ENCODE measurements at places on chromosomes 12 and 14. TPM values are rescaled to one million over a fixed set of nuclear protein-coding genes. Genes with fewer than 3 reads are reported as not detected.

DNA sequence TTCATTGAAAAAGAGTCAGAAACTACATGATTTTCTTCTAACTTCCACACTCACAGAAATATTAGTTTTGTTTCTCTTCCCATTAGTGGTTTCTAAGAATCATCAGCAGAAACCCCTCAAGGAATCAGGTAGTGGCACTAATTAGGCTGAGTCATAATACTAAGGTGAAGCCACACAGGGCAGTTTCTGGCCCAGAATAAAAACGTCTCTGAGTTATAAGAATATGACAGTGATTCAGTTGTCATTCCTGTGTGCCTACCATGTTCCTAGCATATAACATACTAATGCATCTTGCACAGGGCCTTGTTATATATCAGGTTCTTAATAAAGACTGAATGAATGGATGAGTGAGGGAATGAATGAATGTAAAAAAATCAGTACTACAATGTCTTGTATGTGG is 206.0 kb upstream of the PLEKHG7 start:
- no peak for DNase-seq

DNA sequence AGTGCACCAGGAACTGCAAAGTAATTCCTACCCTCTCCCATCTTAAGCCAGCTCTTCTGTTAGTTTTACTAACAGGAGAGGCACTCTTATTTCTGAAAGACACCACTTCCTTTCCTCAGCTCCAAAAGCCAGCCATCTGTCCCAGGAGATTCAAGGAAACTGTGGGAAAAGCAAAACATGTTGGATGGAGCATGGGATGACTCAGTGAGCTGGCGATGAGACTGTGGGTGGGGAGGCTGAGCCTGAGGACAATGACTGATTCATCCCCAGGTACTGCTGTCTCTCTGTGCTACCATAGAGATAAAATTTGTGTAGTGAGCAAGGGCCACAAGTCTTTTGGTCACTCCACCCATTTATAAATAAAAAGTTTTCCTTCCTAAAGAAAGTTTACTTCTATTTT is 141.4 kb downstream of the MYRFL start:
- DNase-seq, result no peak

NYNRIN gene
- 0.12 TPM for total RNA-seq

GRCh38 chr12:7934889-7935492 is 996 bp downstream of the SLC2A3 start:
- DNase-seq, result no peak

GRCh38 chr12:117501076-117501869 is 139.8 kb upstream of the NOS1 start:
- DNase-seq, result no peak

PPP4R4 gene
- 0.35 TPM for total RNA-seq

DNA sequence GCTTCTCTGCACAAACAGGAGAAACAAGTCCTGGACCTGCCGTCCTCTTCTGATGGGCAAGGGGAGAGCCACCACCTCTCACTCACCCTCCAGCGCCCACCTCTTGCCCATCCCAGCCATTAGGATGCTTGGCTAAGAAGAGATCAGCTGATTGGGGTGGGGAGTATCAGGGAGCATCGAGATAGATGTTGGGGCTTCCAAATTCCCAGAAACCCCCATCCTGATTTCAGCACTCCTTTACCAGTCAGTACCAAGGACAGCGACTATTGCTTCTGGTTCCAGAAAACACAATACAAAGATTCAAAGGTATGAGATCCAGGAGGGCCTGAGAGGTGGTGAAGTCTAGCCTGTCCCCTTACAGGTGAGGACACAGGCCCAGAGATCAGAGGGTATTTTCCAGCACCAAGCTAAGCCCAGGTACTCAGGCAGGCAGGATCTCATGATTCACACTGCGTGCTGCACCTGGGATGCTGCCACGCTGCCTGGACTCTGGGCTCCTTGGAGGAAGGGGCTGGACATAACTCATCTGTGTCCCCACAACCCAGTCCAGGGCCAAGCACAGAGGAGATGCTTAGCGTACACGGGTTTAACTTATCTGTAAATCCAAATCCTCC is 76.6 kb downstream of the TUNAR start:
- DNase-seq, result peak; percentile 6

GRCh38 chr12:118136559-118137003 is 657 bp downstream of the PEBP1 start:
- DNase-seq, result no peak

DNA sequence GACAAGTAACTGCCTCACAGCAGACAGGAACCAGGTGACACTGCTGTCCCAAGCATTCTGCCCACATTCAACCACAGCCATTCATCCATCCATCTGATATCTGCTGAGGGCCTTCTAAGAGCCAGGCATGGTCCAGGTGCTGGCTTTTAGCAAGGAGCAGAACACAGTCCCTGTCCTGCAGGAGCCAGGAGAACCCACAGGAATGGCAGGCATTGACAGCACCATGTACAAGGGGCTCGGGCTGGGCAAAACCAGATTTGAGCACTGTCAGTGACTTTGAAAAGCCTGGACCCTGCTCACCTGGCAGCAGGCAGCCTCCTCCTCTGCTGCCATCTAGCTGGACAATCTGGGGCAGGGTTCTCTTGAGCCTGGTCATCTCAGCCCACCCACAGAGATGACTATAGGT is 137.0 kb downstream of the ZFP36L1 start:
- DNase-seq, result peak; percentile 12

GRCh38 chr14:24057271-24057670 is 5.5 kb downstream of the CARMIL3 start:
- DNase-seq, result no peak

LALBA gene
- total RNA-seq, result not detected

DNA sequence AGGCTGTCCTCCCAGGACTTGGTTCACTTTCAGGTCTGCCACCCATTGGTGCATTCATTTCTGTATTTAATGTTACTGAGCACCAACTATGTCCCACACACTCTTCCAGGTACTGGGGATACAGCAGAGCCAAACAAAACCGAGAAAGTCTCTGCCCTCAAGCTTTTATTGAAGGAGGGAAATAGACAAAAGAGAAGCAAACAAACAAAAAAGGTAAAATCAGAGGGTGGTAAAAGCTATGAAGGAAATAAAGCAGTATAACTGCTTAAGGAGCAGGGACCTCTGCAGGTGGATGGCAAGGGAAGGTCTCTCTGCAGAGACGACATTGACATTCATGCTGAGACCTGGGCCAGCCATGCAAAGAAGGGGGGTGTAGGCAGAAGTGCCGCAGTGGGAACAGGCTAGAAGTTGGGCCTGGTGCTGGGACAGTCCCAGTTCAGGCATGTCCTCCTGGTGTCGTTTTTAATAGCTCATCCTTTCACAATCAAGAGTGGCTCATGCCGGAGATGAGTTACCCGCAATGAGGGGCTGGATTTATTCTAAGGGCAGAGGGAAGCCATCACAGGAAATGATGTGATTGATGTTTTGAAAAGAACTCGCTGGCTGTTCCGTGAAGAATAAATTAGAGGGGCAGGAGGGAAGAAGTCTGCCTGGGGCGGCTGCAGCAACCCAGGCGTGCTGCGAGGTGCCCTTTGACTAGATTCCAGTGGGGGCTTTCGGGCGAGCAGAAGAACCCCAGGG is 72.8 kb downstream of the IRF2BPL start:
- DNase-seq, result peak; percentile 76

SIVA1 gene
- 70.0 TPM for total RNA-seq

CLEC4A gene
- total RNA-seq, result not detected

- DNase-seq, result no peak
Measured at GRCh38 chr14:69355607-69356281, 42.4 kb downstream of the ERH start.

DNA sequence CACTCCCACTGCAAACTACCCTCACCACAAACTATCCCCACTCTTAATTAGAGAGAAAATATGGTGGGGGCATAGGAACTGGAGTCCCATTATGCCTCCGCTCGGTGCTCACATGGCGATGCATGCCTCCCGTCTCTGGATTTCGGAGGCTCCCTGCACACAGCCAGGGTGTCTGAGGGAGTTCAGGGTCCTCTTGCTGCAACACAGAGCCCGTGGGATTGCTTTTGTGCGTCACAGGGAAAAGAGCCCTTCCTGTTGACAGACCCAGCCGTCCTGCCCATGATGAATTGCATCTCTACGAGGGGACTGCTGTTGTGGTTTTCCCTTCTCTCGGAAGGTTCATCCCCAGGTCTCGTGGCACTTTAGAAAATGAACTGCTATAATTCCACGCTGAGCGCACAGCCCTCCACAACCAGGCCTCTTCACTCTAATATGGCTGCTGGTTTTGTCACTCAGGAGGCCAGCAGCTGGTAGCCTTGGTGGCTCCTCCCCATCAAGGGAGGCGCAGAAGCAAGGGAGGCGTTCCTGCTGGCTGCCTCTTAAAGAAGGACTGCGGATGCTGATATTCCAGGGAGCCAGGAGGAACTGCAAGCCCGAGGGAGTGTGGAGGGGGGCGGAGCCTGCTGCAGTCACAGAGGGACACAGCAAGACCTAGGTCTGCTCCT is 158.0 kb downstream of the KCNA5 start:
- no peak for DNase-seq

GRCh38 chr14:95487669-95488084 is 28.8 kb downstream of the SYNE3 start:
- no peak for DNase-seq

GRCh38 chr14:98954349-98955000 is 317.5 kb downstream of the BCL11B start:
- DNase-seq, result no peak

- DNase-seq, result no peak
Measured at GRCh38 chr12:90627180-90627896, 327.6 kb downstream of the CCER1 start.

DNA sequence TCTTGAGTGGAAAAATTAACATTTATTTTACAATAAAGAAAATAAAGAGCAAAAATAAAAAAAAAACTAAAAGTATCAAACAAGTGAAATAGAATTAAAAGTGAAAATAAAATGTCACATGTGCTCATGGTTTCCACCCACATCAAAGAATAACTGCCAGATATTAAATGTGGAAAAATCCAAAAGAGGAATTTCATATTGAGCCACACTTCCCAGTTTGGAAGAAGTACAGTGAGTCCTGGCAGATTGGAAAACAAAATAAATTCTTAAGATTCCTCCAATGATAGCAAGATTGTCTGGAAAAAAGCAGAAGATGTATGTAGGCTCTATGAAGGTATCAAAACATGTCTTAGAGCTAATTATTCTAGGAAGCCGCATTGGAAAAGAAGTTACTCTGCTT is 1019.5 kb downstream of the SLC6A15 start:
- no peak for DNase-seq

GRCh38 chr12:111045941-111046340 is 125.6 kb upstream of the MYL2 start:
- DNase-seq, result no peak

- DNase-seq, result no peak
Measured at GRCh38 chr14:100778526-100778882, 47.4 kb upstream of the MEG3 start.

DNA sequence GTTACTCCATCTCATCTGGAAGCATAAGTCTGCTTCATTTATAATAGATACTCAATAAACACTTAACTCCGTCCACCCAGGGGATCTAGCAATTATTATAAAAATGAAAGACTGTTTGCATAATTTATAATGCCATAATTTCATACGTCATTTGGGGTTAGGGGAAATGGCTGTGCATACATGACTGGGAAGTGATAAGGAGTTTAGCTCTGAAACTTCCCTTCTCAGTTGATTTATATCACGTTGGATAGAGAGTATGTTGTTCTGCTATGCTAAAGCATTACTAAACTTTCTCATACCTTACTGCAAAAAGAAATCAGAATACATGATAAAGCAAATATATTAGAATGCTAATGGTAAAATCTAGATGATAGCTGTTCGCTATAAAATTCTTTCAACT is 90.4 kb upstream of the DYNC1H1 start:
- DNase-seq, result no peak

ACOT4 gene
- total RNA-seq, result 3.6 TPM

DNA sequence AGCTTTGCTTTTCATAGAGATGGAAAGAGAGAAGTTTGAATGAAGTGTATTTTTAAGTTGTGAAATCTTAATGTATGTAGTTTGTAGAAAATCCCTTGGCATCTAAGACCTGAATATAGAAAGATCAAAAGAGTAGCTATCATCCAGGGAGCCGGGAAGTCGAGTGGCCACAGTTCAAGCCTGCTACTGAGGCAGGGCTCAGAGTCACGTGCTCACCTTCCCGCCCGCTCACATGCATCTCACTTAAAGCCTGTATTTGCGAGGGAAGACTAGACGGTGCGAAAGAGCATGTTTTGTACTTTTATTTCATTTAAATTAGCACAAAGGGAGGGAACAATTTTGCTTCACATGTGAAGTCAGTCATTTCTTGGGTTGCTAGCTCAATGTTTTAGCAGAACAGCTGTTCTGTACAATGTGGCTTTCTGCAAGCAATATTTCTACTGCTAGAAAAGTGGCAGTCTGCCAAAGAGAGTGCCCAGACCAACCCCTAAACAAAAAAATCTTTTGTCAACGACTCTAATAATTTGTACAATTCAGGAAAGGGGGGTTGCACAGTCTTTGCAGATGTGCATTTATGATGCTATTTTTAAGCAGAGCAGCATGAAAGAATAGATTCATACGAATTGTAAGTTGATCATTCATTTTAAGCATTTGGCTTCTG is 290.7 kb downstream of the NPAS3 start:
- no peak for DNase-seq

DNA sequence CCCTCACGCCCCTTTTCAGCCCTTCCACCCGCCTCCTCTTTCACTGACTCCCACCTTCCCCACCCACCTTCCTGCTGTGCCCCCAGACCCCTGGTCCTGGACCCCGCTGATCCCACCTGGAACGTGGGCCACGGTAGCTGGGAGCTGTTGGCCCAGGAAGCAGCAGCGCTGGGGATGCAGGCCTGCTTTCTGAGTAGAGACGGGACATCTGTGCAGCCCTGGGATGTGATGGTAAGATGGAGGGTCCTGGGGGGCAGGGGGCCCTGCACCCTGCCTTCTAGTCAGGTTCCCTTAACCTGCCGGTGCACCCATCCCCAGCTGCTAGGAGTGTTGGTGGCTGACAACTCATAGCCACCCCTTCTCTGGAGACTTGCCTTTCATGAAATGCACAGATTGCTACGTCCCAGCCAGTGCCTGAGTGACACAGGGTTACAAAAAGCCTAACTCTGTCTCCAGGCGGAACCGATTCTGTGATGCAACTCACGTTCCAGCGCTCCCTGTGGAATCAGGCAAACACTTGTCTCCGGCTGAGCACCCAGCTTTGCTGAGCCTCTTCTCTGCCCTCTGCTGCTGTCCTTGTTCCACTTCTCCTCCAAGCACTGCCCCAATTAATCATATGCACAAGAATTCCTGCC is 15.0 kb upstream of the OAS2 start:
- DNase-seq, result no peak

DNA sequence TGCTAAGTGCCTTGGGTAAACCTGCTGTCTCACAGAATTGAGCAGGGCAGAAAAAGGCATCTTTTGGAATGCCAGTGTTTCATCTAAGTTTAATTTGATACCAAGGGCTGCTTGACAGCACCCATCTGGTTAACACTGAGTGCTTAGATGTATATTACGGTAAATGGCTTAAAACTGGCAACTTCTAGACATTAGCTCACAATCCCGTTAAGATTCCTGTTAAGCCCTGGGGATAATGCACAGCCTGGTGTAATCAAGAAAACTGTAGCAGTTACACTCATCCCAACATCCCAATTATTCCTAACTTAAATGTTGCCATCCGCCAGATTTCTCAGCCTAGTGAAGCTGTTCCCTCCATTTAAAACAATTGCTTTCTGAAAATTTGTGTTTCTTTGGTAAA is 29.9 kb downstream of the PPFIBP1 start:
- no peak for DNase-seq
